ENCODE measurements at places on chromosomes 1 and 21.

- no peak for DNase-seq
These were observed 2.4 kb upstream of the WNT3A start for GRCh38 chr1:228004331-228004855.

DNA sequence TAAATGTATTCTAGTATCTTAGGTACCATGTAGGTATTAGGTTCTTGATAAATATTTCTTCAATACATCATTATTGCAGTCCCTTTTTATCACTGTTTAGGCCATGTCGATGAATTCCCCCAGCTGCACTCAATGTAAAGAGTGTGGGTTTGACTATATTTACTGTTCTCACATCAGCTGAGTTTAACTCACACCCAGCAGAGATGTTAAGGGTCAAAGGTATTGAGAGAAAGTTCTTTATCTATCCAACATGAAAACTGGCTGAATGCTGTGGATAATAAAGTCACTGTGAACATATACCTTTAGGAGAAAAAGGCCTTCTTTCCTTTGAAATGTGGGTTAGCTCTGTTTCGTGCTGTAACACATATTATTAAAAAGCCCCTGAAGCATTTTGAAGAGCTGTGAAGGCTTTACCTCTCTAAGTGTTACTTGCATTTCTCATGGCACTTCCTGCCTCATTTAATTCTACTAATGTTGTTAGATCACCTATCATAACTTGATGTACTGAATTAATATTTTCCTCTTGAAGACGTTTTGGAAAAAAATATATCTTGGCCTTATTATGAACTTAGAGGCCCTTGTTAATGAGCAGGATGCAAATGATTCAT is 19.1 kb upstream of the LYST start:
- DNase-seq, result no peak

- DNase-seq, result no peak
These were observed 41.7 kb downstream of the ILDR2 start for GRCh38 chr1:166933633-166934032.

GRCh38 chr1:108780937-108781574 is 34.6 kb downstream of the STXBP3 start:
- DNase-seq, result no peak

DNA sequence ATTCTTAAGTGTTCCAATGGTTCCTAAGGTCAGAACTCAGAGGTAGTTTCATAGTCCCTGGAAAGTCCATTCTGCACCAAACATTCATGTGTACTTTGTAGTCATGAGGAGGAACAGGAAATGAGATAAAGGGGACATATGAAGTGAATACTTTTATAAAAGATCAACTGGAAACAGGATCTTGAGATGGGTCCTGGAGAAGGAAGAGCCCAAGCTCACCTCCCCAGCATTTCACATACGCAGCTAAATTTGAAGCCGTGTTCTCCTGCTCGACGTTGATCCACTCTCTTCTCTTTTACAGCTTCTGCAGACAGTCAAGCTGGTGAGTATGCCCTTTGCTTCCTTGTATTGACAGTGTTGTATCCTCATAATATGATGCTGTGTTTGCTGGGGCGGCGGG is 429 bp downstream of the FCGR2A start:
- DNase-seq, result no peak

DNA sequence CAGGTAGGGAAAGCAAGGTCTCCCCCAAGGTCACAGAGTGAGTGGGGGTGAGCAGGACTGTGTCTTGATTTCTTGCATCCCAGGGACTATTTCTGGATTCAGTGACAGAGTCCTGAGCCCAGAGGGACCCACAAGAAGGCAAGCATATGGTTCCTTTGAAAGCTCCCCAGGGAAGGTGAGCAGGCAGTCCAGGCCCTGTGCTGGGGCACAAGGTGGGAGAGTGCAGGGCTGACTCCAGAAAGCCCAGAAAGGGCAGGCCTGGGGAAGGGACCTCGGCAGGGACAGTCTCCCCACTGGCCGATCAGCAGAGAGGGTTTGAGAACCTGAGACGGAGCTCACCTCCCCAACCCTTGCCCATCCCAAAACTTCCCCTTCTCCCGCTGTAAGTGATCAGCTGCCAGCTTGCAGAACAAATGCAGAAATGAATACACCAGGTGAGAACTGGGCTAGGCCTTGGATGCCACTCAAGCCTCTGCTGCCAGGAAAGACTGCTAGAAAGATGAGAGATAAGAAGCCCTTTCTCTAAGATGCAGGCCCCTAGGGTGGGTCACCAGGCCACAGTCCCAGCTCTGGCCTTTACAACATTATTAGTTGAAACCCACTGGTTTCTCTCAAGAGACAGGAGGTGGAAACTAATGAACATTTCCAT is 121.0 kb downstream of the GLIS1 start:
- DNase-seq, result no peak

- no peak for DNase-seq
These were observed 477.1 kb downstream of the LMO4 start for GRCh38 chr1:87805666-87806378.

- no peak for DNase-seq
These were observed 119.3 kb upstream of the PROX1 start for GRCh38 chr1:213868482-213868881.

GRCh38 chr1:26468911-26469310 is 3.3 kb upstream of the HMGN2 start:
- no peak for DNase-seq

DNA sequence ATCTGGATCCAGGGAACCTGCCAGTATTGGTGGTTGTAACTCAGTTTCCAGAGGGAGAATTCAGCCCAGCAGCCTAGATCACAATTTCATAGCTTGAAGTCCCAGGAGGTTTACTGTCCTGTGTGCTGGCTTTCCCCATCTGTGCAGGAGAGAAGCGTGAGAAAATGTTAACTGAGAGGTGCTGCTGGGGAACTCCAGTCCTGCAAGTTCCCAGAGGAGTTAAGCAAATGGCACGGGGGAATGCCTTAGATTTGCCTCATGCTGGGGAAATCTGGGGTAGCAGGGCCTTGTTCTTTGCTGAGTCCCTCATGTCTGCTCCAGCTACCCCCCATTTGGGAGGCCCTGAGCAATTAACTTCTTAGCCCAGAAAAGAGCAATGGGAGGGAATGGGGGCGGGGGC is 25.1 kb upstream of the SLAMF6 start:
- no peak for DNase-seq

DNA sequence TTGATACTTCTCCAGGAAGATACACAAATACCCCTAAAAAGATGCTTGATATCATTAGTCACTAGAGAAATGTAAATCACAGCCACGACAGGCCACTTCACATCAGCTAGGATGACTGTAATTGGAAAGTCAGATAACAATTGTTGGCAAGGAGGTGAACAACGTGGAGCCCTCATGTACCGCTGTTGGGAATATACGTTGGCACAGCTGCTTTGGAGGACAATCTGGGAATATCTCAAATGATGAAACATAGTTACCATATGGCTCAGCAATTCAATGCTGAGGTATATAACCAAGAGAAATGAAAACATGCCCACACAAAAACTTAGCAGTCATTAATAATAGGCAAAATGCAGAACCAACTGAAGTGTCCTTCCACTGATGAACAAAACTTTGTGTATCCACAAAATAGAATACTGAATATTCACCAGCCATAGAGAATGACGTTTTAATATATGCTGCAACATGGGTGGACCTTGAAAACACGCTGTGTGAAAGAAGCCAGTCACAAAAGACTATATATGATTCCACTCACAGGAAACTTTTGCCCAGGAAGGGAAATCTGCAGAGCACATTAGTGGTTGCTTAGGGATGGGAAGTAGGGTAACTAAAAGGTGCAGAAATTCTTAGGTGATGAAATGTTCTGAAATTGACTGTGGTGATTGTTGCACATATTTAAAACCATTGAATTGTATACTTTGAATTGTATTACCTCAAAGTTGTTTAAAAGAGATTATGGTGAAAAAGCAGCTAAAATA is 95.4 kb downstream of the AHCTF1 start:
- DNase-seq, result no peak

- no peak for DNase-seq
These were observed 94.1 kb downstream of the RPE65 start for GRCh38 chr1:68355614-68356013.

- no peak for DNase-seq
These were observed 17.1 kb upstream of the PROK1 start for GRCh38 chr1:110433803-110434202.

DNA sequence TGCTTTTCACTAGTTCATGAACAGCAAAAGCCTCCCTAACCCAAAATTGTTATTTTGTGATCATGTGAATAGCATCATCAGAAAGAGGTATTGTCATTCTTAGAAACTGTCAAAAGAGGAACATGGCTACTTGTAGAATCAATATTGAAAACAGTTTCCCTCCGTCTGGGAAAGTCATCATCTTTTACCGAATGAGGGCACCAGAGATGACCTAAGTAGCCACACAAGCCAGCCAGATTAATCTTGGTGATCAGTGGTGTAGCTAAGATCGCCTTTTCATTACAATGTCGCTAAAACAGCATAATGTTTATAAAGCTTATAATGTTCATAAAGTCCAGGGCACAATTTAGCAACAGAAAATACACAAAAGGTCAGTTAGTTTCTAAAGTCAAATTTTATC is 136.1 kb downstream of the SIPA1L2 start:
- DNase-seq, result no peak

DNA sequence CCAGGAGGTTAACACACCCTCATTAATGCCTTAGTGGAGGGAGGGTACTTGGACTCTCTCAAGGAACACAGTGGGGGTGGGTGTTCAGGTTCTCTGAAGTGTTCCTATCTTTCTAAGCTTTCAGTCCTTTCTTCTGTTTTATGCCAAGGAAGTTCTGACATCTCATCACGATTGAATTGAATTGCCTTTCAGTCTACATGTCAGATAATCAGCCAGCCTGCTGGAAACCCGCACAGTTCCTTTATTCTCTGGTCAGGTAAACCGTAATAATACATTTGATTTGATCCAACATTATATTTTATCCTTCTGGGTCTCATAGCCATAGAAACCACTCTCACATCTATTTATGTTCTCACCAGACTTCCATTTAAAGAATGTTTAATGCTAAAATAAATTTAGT is 339.0 kb downstream of the RWDD3 start:
- no peak for DNase-seq
